ENCODE measurements at places on chromosomes 7 and 10.

DNA sequence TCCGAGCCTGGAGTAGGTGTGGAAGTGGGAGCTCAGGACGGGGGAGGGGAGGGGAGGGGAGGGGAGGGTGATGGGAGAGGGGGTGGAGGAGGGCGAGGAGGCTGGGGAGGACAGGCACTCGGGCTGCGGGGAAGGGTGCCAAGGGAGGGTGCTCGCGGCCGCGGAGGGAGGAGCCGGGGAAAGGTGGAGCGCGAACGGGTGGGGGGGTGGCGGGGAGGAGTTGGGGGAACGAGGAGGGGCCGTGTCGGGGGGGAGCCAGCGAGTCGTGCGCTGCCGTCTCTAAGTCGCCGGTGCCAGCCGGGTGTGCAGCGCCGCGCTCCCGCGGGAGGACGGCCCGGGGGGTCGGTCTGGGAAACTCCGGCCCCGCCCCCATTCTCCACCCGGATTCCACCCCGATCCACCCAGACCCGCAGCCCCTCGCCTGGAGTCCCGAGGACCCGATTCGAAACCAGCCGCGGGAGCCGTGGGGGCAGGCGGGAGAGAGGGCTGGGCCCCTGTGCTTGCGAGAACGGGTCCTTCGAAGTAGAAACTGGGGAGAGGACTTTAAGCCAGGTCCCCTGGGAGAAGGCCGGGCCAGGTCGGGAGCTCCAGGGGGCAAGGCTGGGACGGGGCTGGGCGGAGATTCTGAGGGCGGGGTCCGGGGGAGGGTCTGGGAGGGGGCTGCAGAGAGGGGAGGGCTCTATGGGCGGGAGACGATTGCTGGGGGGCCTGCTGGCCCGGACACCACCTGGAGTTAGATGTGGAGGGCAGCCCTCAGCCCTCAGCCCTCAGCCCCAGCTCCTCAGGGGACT, at the start of gene ZNF467:
TSS of gene ZNF467 (minus strand) at position 143 of the 791 bp plus-strand sequence. CDS start 2,556 bp downstream, outside the sequence.
- peak; percentile 42 for DNase-seq

GRCh38 chr7:17898111-17898510, 42.2 kb downstream of the SNX13 start:
- DNase-seq, result no peak

DNA sequence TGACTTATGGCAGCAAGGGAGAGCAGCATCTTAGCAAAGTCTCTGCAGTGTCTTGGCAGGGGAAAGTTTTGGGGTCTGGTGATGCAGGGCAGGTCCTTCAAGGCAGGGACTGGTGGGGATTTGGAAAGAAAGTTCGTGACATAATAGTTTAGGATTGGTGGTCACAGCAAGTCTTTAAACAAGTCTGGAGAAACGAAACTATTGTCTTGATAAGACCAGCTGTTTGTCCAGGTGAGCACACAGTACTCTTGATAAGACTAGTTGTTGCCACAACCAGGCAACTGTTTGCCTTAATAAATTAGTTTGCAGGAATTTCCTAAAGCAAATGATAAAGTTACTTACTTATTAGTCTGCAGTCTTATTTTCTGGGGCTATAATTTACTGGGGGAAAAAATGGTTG, 136.1 kb downstream of the AKR1D1 start:
- no peak for DNase-seq

- no peak for DNase-seq
Observed at GRCh38 chr10:58704226-58704625, 191.6 kb downstream of the BICC1 start.

DNA sequence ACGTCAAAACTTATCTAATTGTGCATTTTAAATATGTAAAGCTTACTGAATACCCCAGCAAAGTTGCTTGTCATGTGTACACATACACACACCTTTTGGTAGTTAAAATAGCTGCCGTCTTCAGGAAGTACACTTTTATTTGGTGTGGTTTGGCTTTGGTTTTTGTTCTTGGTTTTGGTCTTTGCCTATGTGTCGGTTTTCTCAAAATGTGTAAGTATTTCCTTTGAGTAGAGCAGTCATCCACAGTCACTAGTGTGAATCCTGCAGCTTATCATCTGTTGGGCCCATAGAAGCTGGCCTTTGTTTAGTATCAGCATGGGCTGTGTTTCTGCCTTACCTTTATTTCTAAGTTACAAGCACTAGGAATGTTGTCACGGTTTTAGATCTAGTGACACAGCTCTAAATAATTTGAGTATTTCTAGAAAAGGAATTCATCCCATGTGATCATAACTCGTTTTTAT, 35.3 kb downstream of the NET1 start:
- no peak for DNase-seq

- no peak for DNase-seq
Observed at GRCh38 chr10:132336919-132337407, 5.0 kb downstream of the LRRC27 start.

GRCh38 chr10:24000271-24000813, 208.6 kb upstream of the KIAA1217 start:
- DNase-seq, result no peak

DNA sequence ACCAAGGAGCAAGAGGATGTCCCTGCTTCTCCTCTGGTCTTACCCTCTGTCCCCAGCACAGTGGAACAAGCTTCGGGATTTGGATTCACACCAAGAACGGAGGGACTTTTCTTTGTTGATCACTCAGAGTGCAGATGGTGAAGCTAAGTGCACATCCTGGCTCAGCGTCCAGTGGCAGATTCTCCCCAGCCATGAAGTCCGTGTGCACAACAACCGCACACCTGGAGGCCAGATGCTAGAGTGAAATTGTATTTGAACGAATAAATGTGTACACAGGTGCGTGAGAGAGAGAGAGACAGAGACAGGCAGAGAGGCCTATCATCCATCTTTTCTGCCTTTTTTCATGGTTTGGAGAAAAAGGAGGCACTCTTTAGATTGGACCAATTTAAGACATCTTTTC, 31.5 kb downstream of the ASB13 start:
- no peak for DNase-seq

GRCh38 chr7:25850735-25851134, 301.3 kb upstream of the NFE2L3 start:
- DNase-seq, result no peak

GRCh38 chr10:77960829-77961329, 34.3 kb upstream of the DLG5 start:
- DNase-seq, result no peak

DNA sequence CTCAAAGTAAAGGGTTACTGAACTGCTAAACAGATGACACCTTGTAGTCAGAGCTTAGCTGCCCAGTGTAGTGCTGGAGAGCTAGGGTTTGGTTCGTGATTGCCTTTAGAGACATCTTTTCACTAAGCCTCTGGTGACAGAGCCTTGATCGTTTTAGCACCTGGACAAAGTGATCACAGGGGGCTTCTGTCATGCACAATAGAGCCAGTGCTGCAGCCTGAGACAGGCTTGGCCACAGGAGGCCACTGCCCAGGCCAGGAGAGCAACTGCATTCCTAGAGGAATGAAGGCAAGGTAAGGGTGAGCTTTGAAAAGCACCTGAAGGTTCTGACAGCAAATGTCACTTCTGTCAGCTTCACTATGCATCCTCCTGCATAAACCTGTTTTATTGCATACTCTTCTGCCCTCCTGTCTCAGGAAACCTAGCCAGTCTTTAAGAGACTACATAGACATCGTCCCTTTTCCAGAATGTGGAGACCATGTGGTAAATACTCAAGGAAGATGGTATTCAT, 122.9 kb downstream of the NPY start:
- DNase-seq, result no peak

GRCh38 chr7:85620936-85621685, 434.3 kb upstream of the SEMA3D start:
- no peak for DNase-seq

GRCh38 chr10:80161321-80162083, 29.0 kb downstream of the PLAC9 start:
- no peak for DNase-seq

DNA sequence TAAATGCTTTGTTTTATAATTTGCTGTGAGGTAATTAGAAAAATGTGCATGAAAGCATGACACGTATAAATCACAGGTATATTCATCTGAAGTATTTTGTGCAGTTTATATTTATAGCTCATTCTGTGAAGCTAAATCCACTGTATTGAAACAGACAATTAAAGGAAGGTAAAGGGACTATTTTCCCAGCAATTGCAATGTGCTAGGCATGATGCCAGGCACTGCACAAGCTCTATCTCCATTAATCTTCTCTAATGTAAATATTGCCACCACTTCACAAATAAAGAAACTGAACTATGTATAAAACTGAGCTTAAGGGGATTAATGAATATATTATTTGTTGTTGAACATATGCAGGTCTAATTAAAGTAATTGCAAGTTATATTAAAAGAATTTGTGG, 1012.5 kb downstream of the NRG3 start:
- DNase-seq, result no peak

GRCh38 chr7:64878684-64879083, 24.4 kb upstream of the ZNF273 start:
- DNase-seq, result no peak

DNA sequence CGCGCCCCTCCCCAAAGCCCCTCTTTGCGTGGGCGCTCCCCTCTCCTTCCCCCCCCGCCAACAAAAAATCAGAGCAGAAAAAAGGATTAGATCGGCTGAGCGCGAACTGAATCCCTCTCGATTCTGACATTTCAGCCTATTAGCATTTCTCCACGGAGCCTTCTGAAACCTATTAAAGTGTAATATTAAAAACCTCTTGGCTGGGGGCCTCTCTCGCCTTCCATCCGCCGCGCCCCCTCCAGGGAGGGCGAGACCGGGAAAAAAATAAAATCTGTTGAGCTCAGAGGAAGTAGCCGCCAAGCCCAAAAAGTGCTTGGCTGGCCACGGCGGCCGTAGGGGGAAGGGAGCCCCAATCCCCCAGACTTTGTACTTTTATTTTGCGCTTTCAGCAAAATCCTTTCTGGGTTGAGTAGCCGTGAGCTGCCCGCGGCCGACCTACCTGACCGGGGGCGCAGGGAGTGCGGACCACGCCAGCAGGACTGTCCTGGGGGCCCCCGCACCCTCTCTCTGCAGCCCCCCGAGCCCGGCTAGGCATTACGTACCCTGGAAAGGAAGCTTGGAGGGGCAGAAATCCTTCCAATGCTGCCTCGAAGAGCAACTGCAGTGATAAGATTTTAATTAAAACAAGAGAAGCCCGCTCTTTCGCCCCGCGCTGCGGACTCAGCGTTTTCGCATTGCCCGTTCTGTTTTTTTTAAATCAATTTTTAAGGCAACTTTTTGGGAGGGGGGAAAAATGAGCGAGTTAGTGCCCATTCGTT, 1.3 kb upstream of the TNRC18 start:
- no peak for DNase-seq

DNA sequence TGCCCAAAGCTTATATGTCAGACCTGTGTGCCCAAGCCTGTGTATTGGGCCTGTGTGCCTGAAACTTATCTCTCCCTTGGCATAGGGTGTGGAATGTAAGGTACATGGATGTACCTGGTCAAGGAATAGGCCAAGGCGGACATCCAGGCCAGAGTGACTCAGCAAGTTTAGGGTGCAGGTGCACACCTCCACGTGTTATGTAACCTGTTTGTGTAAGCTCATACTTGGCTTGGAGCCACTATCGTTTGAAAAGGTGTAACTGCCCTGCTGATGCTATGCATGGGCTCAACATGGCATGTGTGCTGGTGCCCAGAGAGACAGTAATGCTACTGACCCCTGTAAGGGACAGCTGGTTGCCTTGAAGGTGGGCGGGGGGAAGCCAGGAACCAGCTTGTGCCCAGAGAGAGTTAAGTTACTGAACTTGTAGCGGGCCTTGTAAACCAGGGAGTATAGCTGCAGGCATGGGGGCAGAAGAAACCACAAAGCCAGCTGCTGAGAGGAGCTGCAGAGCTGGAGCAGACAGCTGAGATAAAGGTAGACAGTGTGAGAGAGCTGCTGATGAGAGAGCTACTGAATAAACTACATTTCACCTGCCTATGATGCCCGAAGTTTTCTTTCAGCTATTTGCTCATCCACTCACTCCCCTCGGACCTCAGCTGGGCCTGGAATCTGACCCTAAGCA, 656.4 kb upstream of the ZWINT start:
- DNase-seq, result no peak

GRCh38 chr10:104351061-104351702, 2.5 kb upstream of the CFAP58 start:
- DNase-seq, result no peak

GRCh38 chr7:137399827-137400823, 56.6 kb upstream of the PTN start:
- no peak for DNase-seq

GRCh38 chr10:12720217-12720981, 281.1 kb downstream of the CCDC3 start:
- peak; percentile 46 for DNase-seq

DNA sequence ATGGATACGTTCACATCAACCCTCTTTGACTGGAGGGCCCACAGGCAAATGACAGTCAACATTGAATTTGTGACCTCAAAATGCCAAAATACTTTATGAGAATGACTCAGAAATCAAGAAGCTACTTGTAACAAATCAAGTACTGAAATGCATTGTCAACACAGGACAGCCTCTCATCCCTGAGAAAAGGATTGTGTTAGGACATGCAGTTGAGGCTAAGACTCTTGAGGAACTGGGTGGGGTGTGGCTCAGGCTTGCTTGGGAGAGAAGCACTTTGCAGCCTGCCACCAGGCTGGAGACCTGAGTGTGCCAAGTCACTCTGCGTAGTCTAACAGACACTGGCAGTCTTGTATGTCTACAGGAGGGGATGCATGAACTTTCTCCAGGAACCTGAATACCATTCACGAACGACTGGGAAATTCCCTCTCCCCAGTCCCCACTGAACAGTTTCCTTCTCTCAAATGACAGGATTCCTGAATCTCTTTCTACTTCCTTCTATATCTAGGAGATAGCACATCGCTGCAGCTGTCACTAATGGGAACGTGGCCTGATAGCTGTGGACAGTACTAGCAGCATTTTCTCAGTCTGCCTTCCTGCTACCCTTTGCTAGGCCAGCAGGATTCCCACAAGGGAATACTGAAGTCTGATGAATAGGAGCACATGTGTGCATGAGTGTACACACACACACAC, 3.3 kb upstream of the SMO start:
- no peak for DNase-seq

DNA sequence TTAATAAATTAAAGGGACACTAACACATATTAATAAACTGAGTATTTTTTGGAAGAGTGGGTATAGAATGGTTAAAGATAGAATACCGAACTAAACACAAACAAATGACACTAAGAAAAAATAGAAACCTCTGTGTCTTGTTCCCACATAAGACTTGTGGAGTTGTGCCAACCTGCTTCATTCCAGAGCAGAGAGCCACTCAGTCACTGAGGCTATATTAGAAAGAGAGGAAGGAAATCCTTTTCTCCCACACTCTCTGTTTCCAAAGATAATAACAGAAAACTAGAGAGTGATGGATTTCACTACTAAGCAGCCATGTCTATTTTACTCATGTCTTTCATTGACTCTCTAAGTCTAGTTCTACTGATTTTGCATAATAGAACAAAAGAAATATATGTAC, 26.0 kb downstream of the CTNNA3 start:
- DNase-seq, result no peak

- no peak for DNase-seq
Observed at GRCh38 chr7:105811189-105811847, 65.1 kb downstream of the ATXN7L1 start.

GRCh38 chr10:58985216-58985615, 191.2 kb upstream of the PHYHIPL start:
- no peak for DNase-seq

GRCh38 chr10:81403451-81403850, 471.5 kb upstream of the NRG3 start:
- no peak for DNase-seq
